ENCODE measurements at places on chromosomes 1 and 21. TPM values are rescaled to one million over a fixed set of nuclear protein-coding genes. Genes with fewer than 3 reads are reported as not detected.

DNA sequence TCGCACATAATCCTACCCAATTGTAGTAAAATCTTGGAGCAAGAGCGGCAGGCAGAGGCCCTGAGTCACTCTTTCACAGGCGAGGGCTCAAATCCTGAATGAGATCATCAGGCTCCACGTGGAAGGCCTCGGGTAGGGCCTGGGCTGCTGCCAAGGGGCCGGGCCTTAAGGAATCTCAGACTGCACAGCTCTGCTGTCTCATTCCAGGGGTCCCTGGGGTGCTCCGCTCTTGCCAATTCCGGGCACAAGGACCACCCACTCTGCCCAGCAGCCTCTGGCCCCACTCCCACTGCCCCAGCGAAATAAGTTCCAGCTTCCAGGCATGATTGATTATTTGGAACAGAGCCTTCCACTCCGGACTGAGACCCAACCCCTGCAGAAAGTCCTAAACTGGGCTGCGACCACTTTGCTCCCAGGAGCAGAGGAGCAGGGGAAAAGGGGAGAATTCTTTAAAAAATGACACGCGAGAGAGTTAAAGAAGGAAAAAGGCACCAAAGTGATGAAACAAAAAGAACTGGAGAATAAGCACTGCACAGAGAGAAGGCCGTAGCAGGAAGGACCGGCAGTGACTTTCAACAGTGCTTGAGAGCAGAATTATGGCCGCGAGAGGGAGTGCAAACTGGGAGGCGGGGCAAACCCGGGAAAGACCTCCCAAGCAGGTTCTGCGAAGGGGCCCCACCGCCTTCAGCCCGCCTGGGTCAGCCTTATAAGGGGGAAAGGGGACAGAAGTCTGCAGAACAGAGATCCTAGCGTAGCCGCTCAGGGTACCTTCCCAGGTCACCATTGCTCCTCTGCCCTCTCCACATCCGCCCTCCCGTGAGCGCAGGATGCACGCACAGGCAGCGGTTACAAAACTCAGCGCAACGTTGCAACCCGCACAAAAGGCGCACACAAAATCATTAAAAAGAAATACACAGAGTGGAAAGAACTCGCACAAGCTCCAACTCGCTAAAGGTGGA is 2.0 kb downstream of the ADAMTS1 start:
- DNase-seq, result peak; percentile 97

- peak; percentile 8 for DNase-seq
These were observed 89.7 kb upstream of the ESRRG start for GRCh38 chr1:216812966-216813365.

DNA sequence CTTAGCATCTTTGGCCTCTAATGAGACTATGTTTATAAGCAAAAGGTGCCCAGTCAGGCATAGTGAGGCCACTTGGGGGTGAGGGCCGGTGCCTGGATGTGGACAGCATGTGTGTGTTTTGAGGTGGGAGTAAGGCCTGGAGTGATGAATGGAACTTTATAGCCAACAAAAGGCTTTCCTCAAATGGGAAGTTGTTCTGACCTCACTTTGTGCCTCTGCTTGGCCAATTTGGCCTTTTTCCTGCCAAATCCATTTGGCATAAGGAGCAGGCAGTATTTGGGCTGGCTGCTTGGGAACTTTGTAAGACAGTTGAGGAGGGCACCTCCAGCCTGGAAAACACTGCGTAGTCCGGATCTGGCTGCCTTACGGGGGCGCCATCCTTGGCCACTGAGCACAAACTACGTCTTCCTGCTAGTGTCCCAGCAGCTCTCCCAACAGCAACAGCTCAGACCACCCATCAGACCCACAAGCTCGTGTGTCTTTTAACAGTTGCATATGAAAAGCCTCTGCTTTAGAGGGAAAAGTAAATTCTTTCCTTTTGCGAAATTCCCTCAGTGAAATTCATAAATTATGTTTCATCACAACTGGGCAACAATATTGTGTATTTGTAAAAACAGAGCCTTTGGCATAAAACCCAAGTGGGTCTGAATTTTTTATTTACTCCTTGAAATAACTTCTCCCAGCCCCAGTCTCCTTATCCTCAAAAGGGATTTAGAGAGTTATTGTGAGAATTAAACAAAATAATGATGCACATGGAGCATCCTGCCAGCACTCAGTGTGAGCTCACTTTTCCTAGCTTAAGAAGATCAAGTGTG is 322.9 kb downstream of the DISC1 start:
- peak; percentile 88 for DNase-seq

Gene DMAP1
- 15.6 TPM for total RNA-seq

GRCh38 chr21:40568807-40569206 is 278.2 kb downstream of the DSCAM start:
- DNase-seq, result no peak

- DNase-seq, result no peak
These were observed 1.3 kb downstream of the UBL4B start for GRCh38 chr1:110113551-110113950.

DNA sequence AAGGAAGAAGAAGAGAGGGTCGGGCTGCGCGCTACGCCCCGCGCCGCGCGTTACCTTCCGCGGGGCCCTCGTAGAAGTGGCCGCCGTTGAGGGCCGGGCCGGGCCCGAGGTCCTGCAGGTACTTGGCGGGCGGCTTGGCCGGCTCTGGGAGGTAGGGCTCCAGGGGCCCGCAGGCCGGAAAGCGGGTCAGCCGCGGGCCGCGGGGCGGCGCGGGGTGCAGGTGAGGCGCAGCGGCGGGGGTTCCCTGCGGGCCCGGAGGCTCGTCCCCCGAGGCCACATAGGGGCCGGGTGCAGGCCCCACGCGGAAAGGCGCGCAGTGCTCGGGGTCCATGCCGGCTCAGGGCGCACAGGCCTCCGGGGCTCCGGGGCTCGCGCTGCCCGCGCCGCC is 196 bp downstream of the ALX3 start:
- DNase-seq, result no peak

Gene CLDN19
- not detected for total RNA-seq

DNA sequence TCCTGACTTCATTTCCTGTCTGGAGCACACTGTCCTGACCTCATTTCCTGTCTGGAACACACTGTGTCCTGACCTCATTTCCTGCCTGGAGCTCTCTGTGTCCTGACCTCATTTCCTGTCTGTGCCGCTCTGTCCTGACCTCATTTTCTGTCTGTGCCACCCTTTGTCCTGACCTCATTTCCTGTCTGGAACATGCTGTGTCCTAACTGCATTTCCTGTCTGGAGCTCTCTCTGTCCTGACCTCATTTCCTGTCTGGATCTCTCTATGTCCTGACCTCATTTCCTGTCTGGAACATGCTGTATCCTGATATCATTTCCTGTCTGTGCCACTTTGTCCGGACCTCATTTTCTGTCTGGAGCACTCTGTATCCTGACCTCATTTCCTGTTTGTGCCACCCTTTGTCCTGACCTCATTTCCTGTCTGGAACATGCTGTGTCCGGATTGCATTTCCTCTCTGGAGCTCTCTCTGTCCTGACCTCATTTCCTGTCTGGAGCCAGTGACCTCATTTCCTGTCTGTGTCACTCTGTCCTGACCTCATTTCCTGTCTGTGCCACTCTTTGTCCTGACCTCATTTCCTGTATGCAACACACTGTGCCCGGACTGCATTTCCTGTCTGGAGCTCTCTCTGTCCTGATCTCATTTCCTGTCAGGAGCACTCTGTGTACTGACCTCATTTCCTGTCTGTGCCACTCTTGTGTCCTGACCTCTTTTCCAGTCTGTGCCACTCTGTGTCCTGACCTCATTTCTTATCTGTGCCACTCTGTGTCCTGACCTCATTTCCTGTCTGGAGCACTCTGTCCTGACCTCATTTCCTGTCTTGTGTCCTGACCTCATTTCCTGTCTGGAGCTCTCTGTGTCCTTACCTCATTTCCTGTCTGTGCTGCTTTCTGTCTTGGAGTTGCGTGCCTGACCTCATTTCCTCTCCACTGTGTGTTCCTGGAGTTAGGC is 27.6 kb downstream of the SKI start:
- peak; percentile 61 for DNase-seq

- DNase-seq, result no peak
These were observed 98.8 kb downstream of the NOS1AP start for GRCh38 chr1:162168261-162168660.

DNA sequence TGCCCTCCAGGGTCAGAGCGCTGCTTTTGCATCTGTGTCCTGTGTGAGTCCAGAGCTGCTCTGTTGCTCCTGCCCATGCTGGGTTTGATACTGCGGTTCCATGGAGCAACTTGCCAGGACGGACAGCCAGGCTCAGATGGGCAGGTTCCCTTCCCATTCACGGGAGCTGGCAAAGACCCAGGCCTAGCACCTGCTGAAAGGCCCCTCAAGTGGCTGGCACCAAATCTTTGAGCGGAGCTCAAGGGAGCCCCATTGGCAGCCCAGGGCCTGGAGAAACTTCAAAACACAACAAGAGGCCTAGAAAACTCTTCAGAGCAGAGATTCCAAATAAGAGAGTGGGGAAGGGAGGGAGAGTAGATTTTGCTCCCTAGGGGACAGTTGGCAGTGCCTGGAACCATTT is 97.2 kb downstream of the ACTL8 start:
- no peak for DNase-seq

- DNase-seq, result no peak
These were observed 44.0 kb upstream of the DISP3 start for GRCh38 chr1:11434926-11435325.

- DNase-seq, result no peak
These were observed 178.6 kb downstream of the TGFBR3 start for GRCh38 chr1:91707114-91707889.

DNA sequence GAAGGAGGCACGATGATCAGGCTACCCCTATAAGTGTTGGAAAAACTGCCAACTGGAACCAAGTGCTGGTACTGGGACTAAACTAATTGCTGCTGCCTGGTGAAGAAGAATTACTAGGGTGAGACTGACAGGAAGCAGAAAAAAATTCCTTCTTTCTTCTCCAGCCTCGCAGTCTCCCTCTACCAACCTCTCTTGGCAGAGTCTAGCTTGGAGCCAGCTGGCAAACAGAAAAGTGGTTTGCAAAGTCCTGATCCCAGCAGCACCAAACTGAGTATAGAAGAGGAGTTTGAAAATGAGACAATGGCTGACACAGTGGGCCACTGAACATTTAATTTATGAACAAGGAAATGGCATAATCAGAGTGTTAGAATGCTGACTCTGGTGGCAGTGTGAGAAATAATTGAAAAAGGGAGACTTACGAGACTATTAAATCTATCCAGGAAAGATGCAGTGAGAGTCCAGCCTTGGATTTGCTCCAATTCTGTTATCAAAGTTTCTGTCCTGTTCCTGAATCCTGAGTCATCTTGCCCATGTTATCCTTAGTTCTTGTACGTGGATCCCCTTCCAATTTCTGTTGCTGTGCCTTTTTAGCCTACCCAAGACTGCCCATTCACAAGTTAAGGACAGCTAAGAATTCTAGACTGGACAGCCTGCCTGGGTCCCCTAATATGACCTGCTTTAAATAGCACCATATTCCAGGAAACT is 23.7 kb upstream of the DISP1 start:
- DNase-seq, result peak; percentile 69

- no peak for DNase-seq
These were observed 50.2 kb upstream of the TBX15 start for GRCh38 chr1:119038363-119038762.

GRCh38 chr21:42411197-42411869 is 7.6 kb downstream of the UBASH3A start:
- no peak for DNase-seq

Gene LRRC40
- 17.6 TPM for total RNA-seq

- no peak for DNase-seq
These were observed 161.1 kb downstream of the KCTD3 start for GRCh38 chr1:215728169-215728568.

GRCh38 chr1:96498744-96499340 is 222.7 kb upstream of the PTBP2 start:
- no peak for DNase-seq

Gene RNF186
- not detected for total RNA-seq

DNA sequence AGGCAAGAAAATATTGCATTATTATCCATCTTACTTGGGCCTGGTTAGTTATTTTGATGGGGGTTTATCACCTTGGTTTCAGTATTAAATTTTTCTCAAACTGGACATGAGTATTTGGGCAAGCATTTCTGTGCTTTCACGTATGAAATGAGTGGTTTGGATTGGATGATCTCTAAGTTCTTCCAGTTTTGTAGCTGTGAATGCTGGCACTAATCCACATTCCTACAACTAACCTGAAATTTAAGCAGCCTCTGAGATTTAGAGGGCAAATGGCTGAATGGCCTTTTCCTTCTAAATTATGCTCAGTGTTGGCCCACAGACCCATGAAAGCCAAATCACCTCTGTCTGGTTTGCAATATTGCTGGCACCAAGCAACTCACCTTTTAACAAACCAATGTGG is 475.0 kb upstream of the B3GALT2 start:
- DNase-seq, result no peak

Gene OPRD1
- total RNA-seq, result under 0.01 TPM

DNA sequence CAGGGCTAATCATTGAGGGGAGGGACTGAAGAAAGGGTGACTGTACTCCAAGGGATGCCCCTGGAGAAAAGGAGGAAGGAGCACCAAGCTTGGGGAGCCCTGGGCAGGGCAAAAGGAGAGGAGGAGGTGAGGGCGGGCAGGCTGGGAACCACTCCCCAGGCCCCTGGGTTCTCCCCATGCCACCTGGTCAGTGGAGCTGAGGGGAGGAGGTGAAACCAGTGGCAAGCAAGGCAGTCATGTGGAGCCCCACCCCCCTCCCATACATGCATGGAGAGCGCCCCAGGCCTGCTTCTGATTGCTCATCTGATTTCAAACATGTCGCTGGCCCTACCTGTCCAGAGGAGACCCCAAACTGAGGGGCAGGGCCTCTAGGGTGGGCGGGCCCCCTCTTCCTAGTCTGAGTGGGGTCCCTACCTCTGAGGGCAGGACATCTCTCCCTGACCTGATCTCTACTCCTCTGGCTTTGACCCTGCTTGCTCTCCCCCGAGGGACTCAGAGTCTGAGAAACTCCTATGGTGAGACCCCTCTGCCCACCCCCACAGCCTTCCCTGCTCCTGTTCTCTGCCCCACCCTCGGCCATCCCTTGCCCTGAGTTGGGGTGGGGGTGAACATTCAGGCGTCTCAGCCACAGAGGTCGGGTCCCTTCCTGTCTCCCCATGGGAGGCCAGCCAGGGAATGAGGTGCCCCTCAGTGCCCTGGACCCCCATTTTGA is 18.6 kb downstream of the INSRR start:
- DNase-seq, result no peak

Data from MG63 (cell line).